ENCODE measurements at places on chromosomes 7 and 10.

DNA sequence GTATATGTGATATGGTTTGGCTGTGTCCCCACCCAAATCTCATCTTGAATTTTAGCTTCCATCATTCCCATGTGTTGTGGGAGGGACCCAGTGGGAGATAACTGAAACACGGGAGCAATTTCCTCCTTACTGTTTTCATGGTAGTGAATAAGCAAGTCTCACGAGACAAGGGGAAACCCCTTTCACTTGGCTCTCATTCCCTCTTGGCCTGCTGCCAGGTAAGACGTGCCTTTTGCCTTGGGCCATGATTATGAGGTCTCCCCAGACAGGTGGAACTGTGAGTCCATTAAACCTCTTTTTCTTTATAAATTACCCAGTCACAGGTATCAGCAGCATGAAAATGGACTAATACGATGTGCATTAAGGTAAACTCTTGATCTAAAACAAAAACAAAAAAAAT is 357.1 kb upstream of the AOAH start:
- DNase-seq, result no peak
- H3K4me3 ChIP-seq, result no peak overlapping the region
- H3K4me1 ChIP-seq, result peaks cover 17% of the 10 kb centered on the region
- peaks cover 45% of the 10 kb centered on the region for H3K36me3 ChIP-seq

GRCh38 chr10:72638586-72639440 is 12.9 kb upstream of the MICU1 start:
- no peak for DNase-seq
- H3K4me3 ChIP-seq, result no peak overlapping the region
- peaks cover 10% of the 10 kb centered on the region for H3K4me1 ChIP-seq
- H3K27me3 ChIP-seq, result peaks cover 10% of the 10 kb centered on the region
- no peaks in the 10 kb centered on the region for H3K36me3 ChIP-seq

- no peak overlapping the region for H3K4me3 ChIP-seq
- H3K27ac ChIP-seq, result no peak overlapping the region
- peaks cover 48% of the 10 kb centered on the region for H3K27me3 ChIP-seq
- no peaks in the 10 kb centered on the region for H3K36me3 ChIP-seq
- no peak for DNase-seq
- peaks cover 10% of the 10 kb centered on the region for H3K4me1 ChIP-seq
Measured at GRCh38 chr10:116852246-116852645, 2.9 kb downstream of the ENO4 start.

DNA sequence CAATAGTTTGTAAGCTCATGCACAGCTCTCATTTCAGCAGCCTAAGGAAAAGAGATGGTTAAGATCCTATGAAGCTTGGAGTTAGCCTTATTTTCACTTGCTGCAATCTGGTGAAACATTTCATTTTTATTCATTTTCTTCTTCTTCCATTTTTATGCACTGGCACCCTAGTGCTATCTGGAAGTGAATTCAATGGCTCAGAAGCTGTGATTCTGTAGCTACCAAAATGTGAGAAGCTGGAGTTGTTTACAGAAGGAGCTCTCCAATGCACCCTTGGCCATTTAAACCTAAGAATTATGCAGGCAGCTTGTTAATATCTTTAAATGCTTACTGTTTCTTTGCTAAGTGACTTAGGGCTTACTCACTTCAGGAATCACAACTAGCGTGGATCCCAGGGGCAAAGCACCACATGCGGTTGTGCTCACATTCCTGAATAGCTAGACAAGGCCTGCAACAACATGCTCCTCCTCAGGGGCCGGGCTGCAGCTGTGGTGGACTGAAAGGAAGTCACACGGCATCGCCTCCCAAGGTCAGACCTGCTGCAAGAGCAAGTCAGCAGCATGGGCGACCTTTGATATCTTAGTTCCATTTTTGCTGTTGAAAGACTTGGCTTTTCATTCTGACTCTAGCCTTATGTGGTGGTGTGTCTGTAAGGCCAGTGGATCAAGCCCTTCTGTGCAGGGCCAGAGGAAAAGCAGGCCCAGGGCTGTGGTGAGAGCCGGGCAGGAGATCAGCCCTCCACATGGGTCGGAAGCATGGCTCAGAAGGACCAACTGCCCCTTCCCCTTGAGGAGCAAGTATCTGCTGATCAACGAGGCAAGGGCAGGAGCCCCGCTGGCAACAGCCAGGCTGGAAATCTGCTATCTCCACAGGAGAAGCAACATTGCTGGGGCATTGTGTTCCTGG is 91.9 kb upstream of the MBL2 start:
- DNase-seq, result no peak
- H3K27me3 ChIP-seq, result no peaks in the 10 kb centered on the region

GRCh38 chr10:70561070-70561469 is 41.5 kb downstream of the PRF1 start:
- DNase-seq, result no peak
- H3K27me3 ChIP-seq, result peaks cover 47% of the 10 kb centered on the region
- no peak overlapping the region for H3K27ac ChIP-seq
- H3K36me3 ChIP-seq, result no peaks in the 10 kb centered on the region

DNA sequence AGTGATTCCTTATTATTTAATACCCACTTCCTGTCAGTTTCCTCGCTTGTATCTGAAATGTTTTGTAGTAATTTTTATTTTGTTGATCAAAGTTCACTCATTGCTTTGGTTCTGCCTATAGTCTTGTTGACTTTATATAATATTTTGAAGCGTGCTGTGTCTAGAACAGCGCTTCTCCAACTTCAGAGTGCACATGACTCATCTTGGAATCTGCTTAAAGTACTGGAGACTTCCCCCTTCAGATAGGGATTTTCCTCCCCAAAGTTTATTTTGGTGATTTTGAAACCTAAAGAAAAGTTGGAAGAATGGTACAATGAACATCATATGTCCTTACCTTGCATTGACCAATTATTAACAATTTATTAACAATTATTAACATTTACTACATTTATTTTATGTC is 5.8 kb downstream of the COMTD1 start:
- DNase-seq, result no peak
- peaks cover 53% of the 10 kb centered on the region for H3K4me1 ChIP-seq
- H3K27ac ChIP-seq, result peak overlapping the region; percentile 55
- peaks cover 54% of the 10 kb centered on the region for H3K36me3 ChIP-seq
- H3K27me3 ChIP-seq, result no peaks in the 10 kb centered on the region

GRCh38 chr7:17279061-17279460 is 19.4 kb upstream of the AHR start:
- DNase-seq, result no peak
- no peak overlapping the region for H3K27ac ChIP-seq
- H3K36me3 ChIP-seq, result peaks cover 4% of the 10 kb centered on the region
- no peaks in the 10 kb centered on the region for H3K27me3 ChIP-seq
- no peak overlapping the region for H3K4me3 ChIP-seq

GRCh38 chr7:33531888-33532287 is 373.5 kb upstream of the BMPER start:
- no peak for DNase-seq
- H3K36me3 ChIP-seq, result no peaks in the 10 kb centered on the region
- H3K4me3 ChIP-seq, result no peak overlapping the region
- H3K27ac ChIP-seq, result no peak overlapping the region

DNA sequence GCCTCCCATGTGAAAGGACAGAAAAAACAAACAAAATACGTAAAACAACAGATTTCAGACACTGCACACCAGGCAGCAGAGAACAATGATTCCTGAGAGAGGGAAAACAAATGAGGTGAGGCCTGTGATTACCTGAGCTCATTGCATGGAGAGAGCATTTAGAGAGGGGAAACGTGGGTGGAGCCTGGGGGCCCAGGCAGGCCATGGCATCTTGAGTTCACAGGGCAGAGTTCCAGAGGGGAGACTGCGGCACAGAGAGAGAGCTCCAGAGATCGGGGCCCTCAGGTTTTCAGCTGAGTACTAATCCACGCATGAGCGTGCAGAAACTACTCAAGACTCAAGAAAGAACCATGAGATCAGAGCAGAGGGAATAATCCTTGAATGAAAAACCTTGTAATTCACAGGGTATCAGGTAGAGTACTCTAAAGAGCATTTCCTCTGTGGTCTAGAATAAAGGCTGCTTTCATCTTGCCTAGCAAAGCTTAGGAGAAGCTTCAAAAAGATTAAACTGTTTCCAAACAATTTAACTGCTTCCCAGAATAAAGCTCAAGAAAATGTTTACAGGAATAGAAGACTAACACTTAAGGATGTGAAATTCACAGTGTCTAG is 46.6 kb upstream of the ARHGAP12 start:
- no peak overlapping the region for H3K4me3 ChIP-seq
- H3K4me1 ChIP-seq, result peaks cover 30% of the 10 kb centered on the region
- H3K27ac ChIP-seq, result no peak overlapping the region
- DNase-seq, result no peak
- H3K36me3 ChIP-seq, result no peaks in the 10 kb centered on the region

- H3K36me3 ChIP-seq, result peaks cover 33% of the 10 kb centered on the region
- H3K4me3 ChIP-seq, result no peak overlapping the region
Measured at GRCh38 chr7:133303931-133304330, 51.1 kb downstream of the EXOC4 start.

DNA sequence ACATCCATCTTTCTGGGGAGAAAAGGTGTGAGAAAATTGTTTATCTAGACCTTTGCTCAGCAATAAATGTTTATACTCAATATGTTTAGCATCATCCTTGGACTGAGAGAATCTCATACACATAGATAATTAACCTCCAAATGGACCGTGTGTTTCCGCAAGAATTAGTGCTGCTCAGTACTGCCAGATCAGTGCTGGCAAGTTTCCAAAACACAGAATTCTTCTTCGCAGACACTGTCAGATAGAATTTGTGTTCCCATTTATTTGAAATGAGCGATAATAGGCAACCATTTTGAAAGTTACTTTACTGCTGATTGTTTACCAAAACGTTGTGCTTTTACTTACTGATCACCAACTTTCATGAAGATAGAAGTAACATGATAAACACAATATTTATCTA is 33.7 kb downstream of the STAMBPL1 start:
- H3K36me3 ChIP-seq, result peaks cover 64% of the 10 kb centered on the region
- peaks cover 4% of the 10 kb centered on the region for H3K4me1 ChIP-seq
- H3K27me3 ChIP-seq, result no peaks in the 10 kb centered on the region
- no peak overlapping the region for H3K4me3 ChIP-seq
- DNase-seq, result no peak

- DNase-seq, result no peak
- H3K27ac ChIP-seq, result peak overlapping the region; percentile 88
- H3K36me3 ChIP-seq, result peaks cover 61% of the 10 kb centered on the region
- no peak overlapping the region for H3K4me3 ChIP-seq
Measured at GRCh38 chr10:80504158-80504811, 33.4 kb upstream of the SH2D4B start.

DNA sequence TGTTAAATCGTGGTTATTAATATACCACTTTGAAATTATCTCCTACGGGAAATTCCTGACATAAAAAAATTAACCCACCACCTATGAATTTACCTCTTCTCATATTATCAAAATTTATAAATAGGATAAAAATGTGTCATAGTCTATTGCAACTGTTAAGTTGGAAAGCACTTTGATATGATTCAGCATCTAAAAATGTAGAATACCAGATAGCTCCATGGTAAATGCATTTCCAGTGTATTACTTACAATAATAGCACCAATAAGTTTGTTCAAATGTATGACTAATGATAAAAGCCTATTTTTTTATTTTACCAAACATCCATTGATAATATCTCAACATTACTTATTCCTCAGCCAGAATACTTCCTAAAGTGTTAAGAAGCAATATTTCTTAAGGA is 13.6 kb upstream of the KCND2 start:
- H3K4me3 ChIP-seq, result no peak overlapping the region
- H3K4me1 ChIP-seq, result no peaks in the 10 kb centered on the region
- no peaks in the 10 kb centered on the region for H3K36me3 ChIP-seq
- no peak for DNase-seq

DNA sequence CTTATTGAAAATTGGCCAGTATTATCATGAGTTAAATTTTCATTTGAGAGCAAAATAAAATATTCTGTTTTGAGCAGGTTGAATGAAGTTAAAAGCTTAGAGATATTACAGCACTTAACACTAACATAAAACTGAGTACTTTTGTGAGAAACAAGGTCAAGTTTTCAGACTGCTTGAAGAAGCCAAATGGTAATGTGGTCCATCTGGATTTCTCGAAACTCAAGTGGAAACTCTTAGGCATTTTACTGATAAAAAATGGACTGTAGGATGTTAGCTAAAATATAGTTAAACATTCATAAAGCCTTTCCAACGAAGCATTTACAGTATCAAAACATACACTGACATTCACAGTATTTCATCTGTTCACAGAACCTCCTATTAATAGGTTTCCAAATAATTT is 528.1 kb upstream of the SEMA3D start:
- no peak for DNase-seq
- no peaks in the 10 kb centered on the region for H3K36me3 ChIP-seq
- no peak overlapping the region for H3K27ac ChIP-seq
- no peaks in the 10 kb centered on the region for H3K4me1 ChIP-seq
- H3K27me3 ChIP-seq, result no peaks in the 10 kb centered on the region

DNA sequence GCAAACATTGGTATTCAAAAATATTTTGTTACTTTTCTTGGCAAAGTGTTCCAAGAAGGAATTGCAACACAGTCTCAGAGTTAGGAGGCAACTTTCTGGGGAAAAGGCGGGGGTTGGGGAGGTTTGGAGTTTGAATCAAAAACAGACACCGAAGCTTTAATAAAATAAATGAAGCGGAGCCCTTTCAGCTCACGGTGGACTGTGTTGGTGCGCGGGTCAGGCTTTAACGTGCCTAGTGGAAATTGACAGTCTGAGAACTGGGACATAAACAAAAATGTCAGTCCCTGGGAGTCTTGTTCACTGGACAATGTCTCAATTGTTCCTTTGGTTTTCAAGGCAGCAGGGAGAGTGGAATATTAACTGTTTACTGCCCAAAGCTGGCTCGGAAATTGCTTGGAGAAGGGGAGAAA is 109.3 kb downstream of the TCF7L2 start:
- H3K27me3 ChIP-seq, result peaks cover 17% of the 10 kb centered on the region
- H3K4me3 ChIP-seq, result no peak overlapping the region
- no peaks in the 10 kb centered on the region for H3K4me1 ChIP-seq

DNA sequence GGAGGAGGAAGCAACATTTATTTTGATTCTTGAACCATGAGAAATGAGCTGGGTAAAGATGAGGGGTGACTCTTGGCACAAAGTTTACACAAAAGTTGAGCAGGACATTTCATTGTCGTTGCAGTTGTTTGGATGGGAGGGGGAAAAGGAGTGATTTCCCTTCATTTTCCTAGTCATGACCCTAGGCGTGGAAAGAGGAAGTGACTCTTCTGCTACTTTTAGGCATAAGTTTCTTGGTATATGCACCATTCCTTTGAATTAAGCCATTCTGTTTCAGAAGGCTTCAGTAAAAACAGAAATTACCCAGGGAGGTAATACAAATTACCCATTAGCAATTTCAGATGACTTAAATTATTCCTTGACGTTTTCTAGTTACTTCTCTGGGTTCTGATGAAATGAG is 113.9 kb upstream of the FAM171A1 start:
- H3K27ac ChIP-seq, result no peak overlapping the region
- H3K27me3 ChIP-seq, result no peaks in the 10 kb centered on the region
- H3K36me3 ChIP-seq, result no peaks in the 10 kb centered on the region
- no peaks in the 10 kb centered on the region for H3K4me1 ChIP-seq
- no peak for DNase-seq
- H3K4me3 ChIP-seq, result no peak overlapping the region

Data from activated naive CD4-positive, alpha-beta T cell treated with anti-CD3 and anti-CD28 coated beads, Interleukin-2, amount 10 ng/mL, durations not matched to agents 7 days and 5 days (primary cell).